ENCODE measurements at places on chromosomes 3 and 15.

DNA sequence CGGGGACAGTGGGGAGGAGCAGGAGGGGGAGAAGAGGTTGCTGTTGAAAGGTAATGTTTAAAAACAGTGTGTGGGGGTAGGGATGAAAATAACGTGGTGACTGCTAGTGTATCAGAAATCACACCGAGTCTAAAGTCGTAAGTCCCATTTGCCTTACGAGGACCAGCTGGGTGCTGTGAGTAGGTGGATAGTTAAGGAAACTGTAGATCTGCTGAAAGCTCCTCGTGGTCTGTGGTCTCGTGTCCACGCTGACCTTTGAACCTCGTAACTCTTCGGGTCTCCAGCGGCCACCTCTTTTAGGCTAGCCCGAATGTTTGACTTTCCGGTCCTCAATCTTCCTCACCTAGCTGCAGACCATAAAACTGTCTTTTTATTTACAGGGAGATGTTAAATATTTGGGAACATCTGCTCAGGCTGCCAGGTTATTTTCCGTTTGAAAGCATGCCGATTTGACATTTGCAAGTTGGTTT lies 29.3 kb upstream of the ST3GAL6 start:
- DNase-seq = peak; percentile 3

GRCh38 chr15:66424963-66425612 lies 38.4 kb downstream of the MAP2K1 start:
- no peak for DNase-seq

DNA sequence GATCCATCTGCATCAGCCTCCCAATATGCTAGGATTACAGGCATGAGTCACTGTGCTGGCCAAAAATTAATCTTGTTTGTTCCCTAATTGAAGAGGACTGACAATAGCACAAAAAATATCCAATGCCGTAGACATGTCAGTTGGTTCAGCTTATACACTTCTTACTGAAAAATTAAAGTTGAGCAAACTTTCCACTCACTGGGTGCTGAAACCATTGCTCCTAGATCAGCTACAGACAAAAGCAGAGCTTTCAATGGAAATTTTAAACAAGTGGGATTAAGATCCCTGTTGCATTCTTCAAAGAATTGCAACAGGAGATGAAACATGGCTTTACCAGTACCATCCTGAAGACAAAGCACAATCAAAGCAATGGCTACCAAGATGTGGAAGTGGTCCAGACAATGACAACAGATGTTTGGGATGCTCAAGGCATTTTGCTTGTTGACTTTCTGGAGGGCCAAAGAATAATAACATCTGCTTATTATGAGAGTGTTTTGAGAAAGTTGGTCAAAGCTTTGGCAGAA lies 16.0 kb downstream of the ISLR2 start:
- no peak for DNase-seq

GRCh38 chr3:192919901-192920300 lies 2.2 kb upstream of the MB21D2 start:
- no peak for DNase-seq

GRCh38 chr3:148937467-148938255 lies 53.7 kb upstream of the GYG1 start:
- no peak for DNase-seq

DNA sequence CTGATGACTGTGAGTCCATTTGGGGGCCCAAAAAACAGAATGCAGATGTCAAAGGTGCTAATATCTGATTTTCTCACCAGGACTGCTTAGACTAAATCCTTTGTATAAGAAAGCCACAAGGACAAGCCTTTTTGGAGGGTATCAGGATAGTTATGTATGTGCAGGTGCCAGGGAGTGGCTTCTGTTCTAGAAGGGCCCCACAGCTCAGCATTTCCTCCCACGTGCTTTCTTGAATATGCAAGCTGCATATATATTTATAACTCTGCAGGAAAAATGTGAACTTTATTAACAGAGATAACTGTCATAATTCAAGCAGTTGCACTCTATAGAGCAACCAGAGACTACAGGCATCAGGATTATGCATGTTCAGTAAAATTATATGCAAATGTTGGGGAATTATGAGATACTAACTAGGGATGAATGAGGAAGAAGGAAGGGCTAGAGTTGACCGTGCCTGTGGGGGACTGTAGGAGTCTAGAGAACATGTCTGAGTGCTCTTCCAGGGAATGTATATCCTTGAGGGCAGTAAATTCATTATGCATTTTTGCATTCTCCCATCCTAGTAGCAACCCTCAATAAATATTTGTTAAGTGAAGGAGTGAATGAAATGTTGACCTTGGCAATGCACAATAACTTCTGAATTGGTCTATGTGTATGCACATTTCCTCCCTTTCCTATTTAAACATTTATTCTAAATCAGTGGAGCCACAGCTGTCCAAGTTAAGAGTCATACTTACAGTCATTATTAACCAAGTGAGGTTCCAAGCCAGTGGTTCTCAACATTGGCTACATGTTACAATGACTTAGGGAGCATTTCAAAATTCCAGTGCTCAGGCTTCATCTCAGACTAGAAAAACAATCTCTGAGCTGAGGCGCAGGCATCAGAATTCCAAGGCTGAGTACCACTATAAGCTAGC lies 94.8 kb upstream of the ANKRD28 start:
- DNase-seq = no peak

DNA sequence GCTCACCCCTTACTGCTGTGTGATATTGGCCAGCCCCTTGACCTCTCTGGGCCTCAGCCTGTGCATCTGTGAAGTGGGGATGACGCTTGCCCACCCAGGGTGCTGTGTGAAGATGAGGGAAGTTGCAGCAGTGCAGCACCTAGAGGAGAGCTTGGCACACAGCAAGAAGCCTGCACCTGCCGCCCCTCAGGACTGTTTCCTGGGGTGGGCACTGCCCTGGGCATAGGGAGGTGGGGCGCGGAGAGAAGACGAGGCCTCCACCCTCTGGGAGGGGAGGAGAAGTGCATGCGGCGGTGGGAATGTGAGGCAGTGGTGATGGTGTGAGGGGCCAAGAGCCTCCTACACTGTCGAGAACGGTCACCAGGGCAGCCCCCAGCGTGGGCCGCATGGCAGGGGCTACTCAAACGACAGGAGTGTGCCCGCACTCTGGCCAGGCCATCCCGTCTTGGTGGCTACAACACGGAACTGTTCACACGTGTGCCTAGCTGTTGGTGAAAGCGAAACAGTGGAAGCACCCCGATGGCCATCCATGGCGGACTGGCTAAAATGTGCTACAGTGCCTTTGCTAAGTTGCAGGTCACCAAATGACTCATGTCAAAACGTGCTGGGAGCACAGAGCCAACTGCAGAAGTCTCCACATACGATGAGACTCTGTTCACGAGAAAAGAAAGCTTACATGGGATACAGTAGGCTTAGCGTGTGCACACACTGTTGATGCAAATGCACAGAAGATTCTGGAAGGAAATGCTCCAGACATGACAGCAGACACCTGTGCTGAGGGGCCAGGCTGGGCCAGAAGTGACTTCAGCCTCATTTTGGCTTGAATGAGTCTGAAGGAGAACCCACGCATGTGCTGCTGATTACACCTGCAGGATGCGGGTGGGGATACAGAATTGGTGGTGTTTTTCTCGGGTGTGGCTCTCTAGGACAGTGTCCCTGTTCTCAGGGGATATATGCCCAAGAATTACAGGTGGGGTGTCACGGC lies 40.4 kb upstream of the IQSEC1 start:
- no peak for DNase-seq

DNA sequence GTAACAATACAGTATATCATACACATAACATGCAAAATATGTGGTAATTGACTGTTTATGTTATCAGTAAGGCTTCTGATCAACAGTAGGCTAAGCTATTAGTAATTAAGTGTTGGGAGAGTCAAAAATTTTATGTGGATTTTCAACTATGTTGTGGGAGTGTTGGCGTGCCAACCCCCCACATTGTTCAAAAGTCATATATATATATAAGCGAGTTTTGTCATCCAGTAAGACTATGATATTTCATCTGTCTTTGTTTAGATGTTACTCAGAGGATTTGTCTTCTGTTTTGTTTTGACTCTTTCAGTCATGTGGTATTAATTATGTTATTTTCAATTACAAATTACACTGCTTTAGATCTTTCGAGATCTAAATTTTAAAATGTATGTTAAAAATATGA lies 51.0 kb upstream of the RAP2B start:
- DNase-seq = no peak

DNA sequence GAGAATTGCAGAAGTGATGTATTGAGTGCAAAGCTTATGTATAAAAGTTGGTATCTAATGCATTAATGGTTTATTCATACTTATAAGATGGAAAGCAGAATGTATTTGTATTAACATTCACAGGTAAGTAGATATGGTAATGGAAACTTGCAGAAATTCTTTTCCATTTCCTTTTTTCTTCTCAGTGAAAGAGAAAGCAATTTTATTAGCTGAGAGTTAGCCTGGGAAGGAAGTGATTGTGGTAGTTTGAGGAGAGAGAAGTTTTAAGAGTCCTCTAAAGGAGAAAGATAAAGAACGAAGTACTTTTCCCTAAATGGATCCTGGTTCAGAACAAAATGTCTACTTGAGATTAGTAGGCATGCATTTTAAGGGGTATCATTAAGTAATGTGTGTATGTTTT lies 60.1 kb upstream of the OSTN start:
- DNase-seq = no peak

All from nucleus accumbens (tissue), 56 donors.